ENCODE measurements at places on chromosomes 2 and 18.

DNA sequence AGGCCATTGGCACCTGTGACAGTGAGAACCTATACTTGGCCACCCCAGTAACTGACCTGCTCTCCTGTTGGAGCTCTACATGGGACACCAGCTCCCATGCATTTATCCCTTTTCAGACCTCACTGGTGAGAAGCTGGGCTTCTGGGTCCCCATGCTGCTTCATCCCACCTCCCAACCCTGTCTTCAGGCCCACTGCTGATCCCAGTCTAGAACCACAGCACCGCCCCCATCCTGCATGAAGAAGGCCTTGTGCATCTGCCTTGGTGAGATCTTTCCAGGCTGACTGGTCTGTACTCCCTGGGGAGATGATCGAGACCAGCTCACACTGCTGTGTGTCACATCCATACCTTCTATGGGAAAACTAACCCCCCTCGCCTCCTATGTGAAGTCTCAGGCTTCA is 22.7 kb downstream of the TTC32 start:
- DNase-seq, result no peak

DNA sequence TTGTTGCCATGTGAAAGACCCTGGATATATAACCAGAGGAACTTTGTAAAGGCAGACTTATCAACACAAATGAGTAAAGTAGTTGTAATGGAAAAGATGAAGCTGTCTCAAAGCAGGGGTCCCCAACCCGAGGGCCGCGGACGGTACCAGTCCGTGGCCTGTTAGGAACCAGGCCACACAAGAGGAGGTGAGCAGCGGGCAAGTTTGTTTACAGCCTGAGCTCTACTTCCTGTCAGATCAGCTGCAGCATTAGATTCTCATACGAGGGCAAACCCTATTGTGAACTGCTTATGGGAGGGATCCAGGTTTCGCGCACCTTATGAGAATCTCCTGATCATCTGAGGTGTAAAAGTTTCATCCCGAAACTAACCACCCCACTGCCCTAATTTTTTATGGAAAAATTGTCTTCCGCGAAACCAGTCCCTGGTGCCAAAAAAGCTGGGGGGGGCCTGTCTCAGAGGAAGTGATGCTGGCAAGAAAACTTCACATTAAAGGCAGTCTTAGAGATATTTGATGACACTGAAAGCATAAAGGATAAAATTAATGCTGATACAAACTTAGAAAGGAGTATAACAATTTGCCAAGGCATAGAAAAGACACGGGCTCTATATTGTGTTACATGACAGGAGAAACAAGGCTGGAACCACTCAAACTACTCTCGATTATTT is 57.5 kb upstream of the MSTN start:
- DNase-seq, result no peak

DNA sequence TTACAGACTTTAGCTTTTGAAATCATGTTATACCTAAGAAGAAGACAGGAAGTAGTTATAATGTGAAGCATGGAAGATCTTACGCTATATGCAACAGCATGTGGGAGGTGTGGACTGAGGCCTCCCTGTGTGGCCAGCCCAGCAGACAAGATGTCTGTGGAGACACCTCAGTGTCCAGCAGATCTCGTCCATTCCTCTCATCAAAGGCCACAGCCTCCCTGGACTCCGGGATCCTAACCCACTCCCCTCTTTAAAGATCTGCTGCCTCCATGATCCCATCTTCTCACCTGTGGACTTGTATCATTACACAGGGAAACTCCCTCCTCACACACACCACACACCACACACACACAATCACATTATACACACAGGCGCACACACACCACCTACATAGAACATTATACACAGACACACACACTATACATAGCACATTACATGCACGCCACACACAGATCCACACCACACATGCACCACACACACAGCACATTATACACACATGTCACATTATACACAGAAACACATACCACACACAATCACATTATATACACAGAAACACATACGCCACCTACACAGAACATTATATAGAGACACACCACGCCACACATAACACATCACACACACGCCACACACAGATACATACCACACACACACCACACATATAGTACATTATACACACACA is 89.5 kb downstream of the PXDN start:
- no peak for DNase-seq

- no peak for DNase-seq
Observed at GRCh38 chr2:75792146-75792545, 81.4 kb upstream of the GCFC2 start.

DNA sequence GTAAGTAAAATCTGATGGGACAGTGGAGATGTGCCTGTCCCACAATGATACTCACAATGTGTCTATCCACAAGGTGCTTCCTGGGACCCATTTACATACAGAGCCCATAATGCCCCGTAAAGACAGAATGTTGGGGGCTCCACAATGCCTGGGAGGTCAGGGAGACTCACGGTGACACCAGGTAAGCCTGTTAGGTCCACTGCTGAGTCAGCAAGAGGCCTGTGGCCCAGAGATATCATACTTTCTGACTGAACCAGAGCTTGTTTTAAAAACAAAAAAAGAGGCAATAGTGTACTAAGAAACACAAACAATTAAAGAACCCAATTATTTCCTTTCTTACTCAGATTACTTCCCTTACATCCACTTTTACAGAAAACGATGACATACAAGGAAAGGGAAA is 771.1 kb upstream of the ID2 start:
- DNase-seq, result no peak

DNA sequence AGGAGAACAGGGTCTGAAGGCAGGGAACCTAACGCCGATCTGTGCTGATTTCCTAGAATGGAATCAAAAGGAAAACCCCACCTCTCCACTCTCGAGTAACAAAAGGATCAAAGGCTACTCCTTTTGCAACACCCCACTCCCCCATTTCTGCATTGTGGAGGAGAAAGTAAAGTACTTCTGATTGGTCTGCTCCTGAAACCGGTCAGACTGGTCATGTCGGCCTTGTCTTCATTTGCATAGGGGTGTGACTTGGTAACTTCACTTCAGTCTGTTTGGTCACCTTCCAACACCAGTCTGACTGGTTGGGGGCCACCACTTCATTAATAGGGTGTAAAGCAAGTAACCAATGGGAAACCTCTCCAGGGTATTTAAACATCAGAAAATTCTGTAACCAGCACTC is 771.9 kb downstream of the ERBB4 start:
- DNase-seq, result no peak

GRCh38 chr2:2182551-2183071 is 148.5 kb downstream of the MYT1L start:
- DNase-seq, result no peak

DNA sequence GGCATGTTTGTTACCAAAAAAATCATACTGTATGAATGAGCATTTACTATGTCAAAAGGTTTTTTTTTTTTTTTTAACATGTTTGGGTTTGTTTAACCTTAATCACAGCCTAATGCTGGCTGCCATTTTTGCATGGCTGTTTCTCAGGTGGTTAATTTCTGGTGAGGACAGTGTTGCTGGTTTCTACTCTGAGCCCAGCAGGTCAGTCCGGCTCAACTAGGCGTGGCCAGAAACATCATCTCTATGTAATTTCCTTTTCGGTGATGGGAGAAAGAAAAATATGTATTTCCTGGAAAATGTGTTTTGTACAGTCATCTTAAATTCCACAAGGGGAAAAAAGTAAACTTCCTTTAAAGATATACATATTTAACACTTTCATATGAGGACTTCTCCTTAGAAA is 24.9 kb upstream of the BZW1 start:
- no peak for DNase-seq

DNA sequence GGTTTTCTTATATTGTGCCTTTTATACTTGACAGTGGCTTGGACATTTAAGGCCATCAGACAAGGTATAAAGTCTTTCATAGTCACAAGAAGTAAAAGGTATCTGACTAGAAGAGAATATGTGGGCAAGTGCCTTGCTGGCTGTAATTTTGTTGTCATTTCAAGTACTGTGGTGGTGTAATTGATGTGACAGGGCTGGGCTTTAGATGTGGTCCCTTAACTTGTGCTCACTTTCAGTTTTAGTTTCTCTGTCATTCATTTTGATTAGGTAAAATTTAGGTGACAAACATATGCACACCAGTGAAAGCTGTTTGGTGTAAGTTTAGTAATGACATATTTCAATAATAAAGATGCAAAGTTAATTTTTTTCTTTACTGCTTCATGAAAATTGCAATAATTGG is 31.2 kb upstream of the TBR1 start:
- no peak for DNase-seq

DNA sequence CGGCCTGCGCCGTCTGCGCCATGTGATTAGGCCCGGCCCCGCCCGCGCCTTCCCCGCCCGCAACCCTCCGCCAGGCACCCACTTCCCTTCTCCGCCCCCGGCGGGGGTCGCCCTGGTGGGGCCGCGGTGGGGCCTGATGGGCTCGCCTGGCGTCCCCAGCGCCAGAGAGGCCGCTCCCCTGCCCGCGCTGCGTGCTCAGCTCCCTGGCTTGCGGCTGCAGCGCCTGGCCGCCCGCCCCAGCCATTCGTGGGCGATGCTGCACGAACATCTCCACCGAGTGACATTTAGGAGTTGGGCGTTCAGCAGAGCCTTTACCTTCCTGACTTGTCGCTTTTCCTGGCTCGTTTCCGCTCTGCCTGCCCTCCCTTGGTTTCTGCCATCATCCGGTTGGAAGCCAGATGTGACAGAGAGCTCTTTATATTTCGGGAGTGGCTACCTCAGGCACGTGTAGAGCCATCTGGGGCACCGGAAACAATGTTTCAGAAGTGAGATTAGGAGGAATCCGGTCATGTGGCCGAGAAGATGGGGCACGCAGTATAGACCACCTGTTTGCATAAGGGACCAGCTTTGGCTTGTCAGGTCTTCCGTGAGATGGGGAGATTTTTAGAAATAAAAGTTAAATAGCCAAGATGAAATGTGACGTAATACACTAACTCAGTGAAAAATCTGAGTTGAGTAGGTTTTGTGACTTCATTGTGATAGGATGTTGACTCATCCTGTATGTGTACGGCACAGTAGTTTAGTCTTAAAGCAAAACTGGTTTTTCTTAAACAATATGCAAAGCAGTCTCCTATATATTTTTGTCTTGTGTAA is 1.2 kb downstream of the GLS start:
- no peak for DNase-seq

DNA sequence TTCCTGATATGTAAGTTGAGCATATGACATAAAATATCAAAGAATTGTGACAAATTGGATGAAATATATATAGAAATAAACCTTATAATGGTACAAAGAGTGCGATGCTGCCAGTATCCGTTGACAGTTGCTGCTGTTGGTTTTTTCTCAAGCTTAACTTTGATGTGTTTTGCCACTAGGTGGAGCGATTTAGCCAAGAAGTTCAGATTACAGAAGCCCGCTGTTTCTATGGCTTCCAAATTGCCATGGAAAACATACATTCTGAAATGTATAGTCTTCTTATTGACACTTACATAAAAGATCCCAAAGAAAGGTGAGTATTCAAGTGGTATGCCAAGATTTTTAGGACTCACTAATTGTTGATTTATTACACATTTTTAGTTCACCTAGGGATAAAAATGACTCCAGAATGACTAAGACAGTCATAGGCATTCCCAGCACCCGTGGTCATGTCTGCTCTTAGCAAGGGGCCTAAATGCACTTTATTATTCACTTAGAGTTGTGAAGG is 2.1 kb downstream of the RRM2 start:
- no peak for DNase-seq

DNA sequence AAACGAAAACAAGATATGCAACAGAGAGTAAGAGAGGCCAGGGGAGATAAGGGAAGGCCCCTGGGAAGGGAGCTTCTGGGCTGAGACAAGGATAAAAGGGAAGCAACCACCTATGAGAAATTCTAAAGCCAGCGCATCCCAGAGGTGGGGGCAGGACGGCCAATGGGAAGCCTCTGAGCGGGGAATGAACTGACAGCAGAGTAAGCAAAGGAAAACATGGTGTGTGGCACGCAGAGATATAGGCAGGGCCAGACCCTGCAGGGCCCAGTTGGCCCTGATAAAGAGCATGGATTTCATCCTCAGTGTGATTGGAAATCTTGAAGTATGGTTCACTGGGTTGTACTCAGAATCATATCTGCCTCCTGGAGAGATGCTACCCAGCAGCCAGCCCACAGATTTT is 78.7 kb downstream of the IRS1 start:
- DNase-seq, result no peak

DNA sequence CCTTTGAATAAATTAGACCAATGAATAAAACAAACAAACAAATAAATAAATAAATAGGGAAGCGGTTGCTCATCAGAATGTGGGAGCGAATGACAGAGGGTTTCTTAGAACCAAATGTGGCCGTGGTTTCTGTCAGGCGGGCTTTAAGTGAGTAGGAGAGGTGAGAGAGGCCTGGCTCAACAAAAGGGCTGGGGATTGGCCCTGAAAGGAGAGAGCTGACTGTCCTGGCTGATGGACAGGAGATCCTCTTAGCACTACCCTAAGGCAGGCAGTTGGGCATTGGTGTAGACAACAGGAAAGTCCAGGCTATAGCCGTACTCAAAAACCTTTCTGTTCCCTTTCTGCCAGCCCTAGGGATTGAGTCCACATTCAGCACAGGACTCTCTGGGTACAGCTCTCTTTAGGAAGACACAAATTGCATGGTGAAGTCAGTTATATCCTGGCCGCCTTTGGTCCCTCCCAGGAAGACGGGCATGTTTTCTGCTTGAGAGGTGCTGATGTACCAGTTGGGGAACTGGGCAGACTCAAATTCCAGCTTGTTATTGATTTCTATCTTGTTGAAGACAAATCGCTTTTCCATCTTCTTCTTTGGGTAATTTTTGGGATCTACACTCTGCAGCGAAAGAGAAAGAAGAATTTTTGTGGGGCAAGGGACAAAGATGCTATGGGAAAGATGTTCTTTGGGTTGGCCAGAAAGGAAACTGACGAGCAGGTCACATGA is 6.5 kb downstream of the IL1B start:
- DNase-seq, result no peak

DNA sequence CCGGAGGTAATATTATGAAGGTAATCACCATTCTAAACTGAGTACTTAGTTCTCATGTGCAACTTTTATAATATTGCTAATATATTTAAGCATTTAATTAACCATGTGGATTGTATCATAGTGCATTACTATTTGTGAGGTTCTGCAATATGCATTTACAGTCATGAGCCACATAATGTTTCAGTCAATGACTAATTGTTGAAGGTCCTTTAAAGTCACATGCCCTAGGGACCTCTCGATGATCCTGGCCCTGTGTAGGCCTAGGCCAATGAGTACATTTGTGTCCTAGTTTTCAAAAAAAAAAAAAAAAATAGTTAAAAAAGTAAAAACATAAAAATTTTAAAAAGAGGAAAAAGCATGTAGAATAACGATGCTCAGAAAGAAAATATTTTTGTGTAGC is 298.0 kb downstream of the DSEL start:
- no peak for DNase-seq

DNA sequence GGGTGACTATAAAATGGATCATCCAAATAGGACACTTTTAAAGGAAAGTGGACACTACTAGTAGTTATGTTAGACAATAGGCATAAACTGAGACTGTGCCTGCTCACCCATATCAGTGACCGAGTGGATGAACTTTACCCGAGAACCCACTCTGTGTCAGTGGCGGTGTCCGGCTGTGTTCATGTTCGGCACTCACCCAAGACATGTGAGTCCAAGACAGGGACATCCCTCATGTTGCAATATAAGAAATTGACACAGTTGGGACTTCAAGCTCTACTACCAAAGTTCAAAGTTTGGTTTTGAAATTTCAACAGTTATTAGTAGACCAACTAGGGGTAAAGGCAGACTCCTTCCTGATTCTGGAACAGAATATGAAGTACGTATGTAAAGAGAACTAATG is 326.3 kb upstream of the TNP1 start:
- DNase-seq, result no peak

- DNase-seq, result no peak
Observed at GRCh38 chr2:195390686-195391321, 266.2 kb upstream of the SLC39A10 start.

- no peak for DNase-seq
Observed at GRCh38 chr2:217307023-217307422, 447.2 kb upstream of the TNP1 start.
